SJSA1 (cell line): ENCODE measurements at places on chromosomes 4 and X. TPM values are rescaled to one million over a fixed set of nuclear protein-coding genes. Genes with fewer than 3 reads are reported as not detected.
A peak's percentile ranks its signal among the peaks of the same experiment; 100 is the strongest.

Gene GPRASP2
- 13.8 and 21.2 TPM in 2 replicates for total RNA-seq

DNA sequence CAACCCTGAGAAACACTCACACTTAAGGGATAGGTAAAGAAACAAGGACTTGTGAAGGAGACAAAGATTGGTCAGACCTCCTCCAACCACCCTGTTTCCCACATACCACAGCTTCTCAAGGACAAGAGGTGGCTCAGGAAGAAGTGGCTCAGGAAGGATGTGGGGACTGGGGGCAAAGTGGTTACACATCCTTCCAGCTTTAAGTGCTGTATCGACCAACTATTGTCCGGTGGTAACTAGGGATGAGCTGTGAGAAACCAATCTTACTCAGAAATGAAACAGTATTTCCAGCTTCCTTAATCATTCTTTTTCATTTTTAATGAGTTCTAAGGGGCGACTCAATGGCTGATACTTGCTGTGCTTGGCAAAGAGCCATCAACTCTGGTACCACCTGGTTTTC, 8.5 kb upstream of the LHFPL1 start:
- DNase-seq, result no peak

- DNase-seq, result no peak
Observed at GRCh38 chrX:137562096-137562495, 3.8 kb upstream of the ZIC3 start.

DNA sequence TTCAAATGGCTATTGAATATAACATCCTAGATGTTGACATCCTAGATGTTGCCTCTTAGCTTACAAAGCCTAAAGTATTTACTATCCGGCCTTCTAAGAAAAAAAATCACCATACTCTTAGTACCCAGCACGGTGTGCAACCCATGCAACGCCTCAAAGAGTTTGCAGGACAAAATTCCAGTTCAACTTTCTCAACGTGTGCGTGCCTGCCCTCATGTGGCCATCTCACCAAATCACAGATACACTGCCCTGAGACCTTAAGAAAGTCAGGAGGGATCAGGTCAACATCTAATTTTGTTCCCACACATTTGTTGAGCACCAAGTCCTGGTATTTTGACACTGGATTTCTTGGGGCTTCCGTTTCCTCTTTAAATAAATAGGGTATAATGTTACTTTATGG, 68.3 kb downstream of the CRMP1 start:
- no peak for DNase-seq

GRCh38 chr4:572594-572993, 3.5 kb downstream of the TMEM271 start:
- no peak for DNase-seq

- no peak for DNase-seq
Observed at GRCh38 chr4:25889589-25890503, 24.2 kb upstream of the SMIM20 start.

- DNase-seq, result no peak
Observed at GRCh38 chrX:102067966-102068723, 57.3 kb upstream of the TCEAL2 start.

DNA sequence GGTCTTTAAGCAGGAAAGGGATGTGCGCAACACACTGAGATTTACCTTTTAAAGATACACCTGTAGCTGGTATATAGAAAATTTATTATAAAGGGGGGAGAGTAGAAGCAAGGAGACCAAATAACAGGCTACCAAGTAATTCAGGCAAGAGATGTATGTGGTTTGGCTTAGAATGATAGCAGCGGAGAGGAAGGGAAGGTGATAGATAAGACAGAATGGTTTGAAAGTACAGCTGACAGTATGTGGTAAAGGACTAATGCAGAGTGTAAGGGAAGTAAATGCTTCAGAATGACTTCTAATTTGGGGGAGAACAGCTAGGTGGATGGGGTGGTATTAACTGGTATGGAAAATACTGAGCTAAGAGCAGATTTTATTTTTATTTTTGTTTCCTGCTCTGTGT, 308.9 kb downstream of the ANTXR2 start:
- DNase-seq, result no peak

- DNase-seq, result no peak
Observed at GRCh38 chrX:11585174-11585573, 80.5 kb downstream of the ARHGAP6 start.

DNA sequence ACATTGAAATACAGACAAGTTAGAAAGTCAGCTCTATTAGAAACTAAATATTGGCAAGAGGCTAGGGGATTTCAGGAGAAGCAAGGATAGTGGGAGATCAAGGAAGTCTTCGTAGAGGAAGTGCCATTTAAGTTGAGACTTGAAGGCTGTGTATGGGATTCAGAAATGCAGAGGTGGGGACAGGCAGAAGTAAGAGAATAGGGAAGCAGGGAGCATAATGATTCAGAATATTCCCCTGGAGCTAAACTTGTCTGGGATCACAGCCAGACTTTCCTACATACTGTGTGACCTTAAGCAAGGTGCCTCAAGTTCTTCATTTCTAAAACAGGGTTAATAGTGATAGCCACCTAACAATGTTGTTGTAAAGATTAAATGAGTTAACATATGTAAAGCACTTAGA, 108.8 kb downstream of the DDIT4L start:
- no peak for DNase-seq

GRCh38 chr4:123018396-123018775, 96.0 kb upstream of the NUDT6 start:
- DNase-seq, result no peak

GRCh38 chrX:37872303-37872655, 24.9 kb upstream of the DYNLT3 start:
- DNase-seq, result peak; percentile 67

Gene ADAMTS3
- total RNA-seq, result 0.45 and 0.81 TPM in 2 replicates
